ENCODE measurements at places on chromosomes 7 and 10.

DNA sequence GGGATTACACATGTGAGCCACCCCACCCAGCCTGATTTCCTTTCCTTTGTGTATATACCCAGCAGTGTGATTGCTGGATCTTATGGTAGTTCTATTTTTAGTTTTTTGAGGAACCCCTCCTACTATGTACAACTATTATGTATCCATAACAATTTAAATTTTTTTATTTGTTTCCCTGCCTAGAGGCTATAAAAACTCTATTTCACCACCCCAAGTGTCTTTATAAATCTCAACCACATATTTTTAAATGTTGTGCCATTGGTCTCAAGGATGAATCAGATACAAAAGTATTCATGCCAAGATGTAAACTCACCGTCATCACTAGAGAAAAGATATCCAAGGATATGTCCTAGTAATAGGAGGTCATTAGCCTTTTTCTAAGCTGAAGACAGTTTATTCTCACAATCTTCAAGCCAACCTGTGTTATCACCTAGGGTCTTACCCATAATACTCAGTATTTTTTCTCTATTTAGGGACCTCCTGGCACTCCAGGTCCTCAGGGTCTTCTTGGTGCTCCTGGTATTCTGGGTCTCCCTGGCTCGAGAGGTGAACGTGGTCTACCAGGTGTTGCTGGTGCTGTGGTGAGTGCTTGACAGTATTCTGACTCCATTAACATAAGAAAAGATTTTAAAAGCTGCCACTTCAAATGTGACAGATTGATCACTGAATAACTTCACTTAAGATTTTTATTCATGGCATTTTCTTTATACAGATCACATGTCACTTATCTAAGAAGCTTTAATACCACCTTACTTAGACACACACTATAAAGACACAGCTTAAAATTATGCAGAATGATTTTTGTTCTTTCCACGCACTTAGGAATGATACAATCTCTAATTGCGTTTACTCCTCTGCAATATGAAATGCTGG lies 29.4 kb downstream of the COL1A2 start:
- no peak for DNase-seq

- no peak for DNase-seq
Observed at GRCh38 chr10:11146402-11147171, 128.9 kb downstream of the CELF2 start.

GRCh38 chr10:19983880-19984565 lies 167.8 kb downstream of the PLXDC2 start:
- no peak for DNase-seq

DNA sequence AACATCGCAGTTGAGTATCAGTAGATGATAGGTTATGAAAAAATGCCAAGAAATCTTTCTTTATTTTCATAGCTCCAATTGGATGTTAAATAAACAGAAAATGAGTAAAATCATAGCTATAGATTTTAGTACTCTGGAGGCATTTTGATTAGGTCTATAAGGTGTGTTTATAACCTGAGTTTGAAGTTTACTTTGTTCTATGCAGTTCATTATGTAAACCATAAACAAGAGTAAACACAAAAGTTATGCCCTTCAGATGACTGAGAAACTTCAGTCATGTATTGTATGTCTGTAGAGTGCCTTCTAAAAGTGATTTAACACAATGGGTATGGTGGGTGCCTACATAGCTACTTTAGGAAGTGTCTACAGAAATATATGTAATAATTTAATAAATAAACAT lies 13.6 kb downstream of the FOXP2 start:
- DNase-seq = no peak

GRCh38 chr7:99863847-99864440 lies 12.9 kb downstream of the OR2AE1 start:
- no peak for DNase-seq

- DNase-seq = no peak
Observed at GRCh38 chr7:41861642-41862041, 158.8 kb upstream of the INHBA start.

DNA sequence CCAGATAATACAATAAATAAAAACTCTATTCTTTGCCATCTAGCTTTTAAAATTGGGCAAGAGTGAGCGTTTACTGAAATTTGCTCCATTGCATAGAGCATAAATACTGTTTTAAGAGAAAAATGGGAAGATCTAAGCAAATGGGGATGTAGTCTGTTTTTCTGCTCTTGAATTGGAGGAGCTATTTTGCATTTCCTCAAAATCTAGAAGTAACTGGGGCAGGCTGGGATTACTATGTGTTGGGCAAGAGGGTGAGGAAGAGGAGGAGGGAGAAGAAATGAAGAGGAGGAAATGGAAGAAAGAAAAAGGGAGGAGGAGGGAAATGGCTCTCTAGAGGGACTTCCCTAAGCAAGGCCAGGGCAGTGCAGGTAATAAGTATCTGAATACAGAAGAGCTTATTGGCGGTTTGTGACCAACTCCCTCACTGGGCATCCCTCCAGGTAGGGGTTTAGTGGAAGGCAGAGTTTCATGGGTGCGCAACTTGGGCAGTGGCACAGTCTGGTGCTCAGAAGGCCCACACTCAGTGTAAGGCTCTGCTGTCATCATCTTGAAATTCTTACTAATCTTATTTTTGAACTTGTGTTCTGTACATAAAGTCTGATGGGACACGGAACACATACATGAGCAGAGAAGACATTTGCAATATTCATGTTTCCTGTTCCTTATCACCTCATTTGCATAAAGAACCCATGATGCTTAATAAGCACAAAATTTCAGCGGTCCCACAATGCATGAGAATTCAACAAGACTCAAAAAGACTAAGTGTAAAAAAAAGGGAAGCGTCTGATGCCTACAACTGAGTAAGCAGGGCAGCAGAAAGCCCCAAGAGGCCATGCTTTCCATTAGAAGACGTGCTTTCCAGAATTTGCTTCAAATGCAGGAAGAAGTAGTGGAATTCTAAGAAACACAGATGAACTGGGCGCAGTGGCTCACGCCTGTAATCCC lies 116.9 kb downstream of the EVX1 start:
- no peak for DNase-seq

- no peak for DNase-seq
Observed at GRCh38 chr7:39623732-39624441, 515 bp downstream of the RALA start.

- no peak for DNase-seq
Observed at GRCh38 chr10:118842843-118843624, 88.3 kb upstream of the CACUL1 start.

DNA sequence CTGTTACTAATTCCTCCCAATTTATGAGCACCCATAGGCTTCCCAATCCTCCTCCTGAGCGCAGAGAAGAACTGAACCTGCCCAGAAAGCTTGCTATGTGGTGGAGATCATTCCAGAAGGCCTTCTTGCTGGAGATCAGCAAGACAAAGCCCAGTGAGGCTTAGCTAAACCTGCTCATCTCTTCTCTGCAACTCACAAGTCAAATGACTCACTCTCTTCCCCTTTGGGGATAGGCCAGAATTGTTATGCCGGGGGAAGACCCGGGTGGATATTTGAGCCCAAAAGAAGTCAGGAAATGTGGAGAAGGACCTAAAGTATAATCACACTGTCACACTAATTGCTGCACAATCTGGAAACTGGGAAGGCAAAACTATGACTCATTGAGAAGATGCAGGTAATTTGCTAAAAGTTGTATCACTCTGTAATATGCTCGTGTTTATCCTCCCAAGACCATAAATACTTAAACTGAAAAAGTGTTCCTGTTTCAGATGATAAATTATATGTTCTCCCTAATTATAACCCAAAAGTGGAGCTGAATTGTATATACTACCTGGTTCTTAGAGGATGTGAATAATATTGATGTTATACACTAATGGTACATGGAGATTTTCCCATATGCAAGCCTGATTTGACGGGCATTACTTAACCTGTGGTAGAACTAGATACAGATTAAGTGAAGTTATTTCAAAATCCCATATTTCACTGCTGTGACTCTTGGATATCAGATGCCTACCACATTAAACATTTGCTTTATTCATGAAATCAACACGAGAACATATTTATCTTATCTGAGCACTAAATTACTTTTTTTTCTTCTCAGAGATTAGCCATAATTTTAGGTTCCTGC lies 6.4 kb downstream of the NEBL start:
- no peak for DNase-seq

GRCh38 chr10:89217057-89217990 lies 10.2 kb upstream of the CH25H start:
- DNase-seq = no peak

- DNase-seq = peak; percentile 79
Observed at GRCh38 chr10:111114758-111115500, 38.1 kb downstream of the ADRA2A start.

DNA sequence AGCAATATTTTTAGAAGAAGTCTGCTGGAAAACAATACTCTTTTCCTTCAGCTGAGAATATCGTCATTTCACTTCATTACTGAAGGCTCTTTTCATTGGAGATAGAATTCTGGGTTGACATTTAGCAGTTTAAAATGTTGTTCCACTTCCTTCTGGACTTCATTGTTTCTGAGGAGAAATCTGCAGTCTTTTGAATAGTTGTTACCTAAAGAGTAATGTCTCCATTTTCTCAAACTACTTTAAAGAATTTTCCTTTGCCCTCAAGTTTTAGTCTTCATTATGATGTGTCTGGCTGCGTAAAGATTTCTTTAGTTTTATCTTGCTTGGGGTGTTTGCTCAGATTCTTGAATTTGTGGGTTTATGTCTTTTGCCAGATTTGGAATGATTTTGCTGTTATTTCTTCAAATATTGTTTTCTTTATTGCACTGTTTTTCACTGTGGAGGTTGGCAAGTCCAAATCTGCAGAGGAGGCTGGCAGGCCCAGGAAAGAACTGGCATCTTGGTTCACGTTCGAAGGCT lies 136.3 kb downstream of the DNAJB6 start:
- no peak for DNase-seq

- DNase-seq = no peak
Observed at GRCh38 chr7:40716052-40716451, 581.2 kb downstream of the SUGCT start.

- peak; percentile 47 for DNase-seq
Observed at GRCh38 chr10:79044036-79044632, 24.6 kb upstream of the ZMIZ1 start.

DNA sequence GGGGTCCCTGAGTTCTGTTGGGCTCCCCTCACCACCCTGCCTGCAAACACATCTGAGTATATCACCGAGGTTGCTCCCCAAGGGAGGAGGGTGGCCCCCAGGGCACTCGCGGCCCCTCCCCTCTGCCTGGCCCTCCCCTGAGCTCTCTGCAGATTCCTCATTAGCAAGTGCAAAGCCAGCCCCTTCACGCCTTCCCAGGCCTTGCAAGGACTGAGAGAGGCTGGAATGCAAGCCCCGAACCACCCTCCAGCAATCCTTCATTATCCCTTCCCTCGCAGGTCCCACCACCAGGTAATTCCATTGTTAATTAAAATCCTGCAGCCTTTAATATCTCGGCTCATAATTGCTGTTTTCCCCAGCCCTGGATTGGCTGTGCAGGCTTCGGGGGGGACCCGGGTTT lies 35.3 kb upstream of the MYL10 start:
- DNase-seq = no peak

DNA sequence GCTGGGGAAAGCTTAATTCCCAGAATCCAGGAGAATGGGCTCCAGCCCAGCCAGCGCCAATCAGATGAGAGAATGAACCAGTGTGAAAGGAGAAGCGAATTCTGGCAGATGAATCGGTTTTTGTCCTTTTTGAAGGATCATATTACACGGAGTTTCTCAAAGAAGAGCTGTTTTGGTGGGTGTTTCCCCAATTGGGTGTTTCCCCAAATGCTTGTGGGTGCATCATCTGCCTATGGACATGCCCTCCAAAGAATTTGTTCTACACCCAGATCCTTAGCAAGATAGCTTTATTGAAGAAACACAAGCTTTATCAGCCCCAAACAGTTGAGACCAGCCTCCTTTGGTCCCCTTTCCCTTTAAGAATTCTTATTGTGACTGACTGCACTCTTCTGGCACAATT lies 186.5 kb upstream of the GPR26 start:
- DNase-seq = no peak

DNA sequence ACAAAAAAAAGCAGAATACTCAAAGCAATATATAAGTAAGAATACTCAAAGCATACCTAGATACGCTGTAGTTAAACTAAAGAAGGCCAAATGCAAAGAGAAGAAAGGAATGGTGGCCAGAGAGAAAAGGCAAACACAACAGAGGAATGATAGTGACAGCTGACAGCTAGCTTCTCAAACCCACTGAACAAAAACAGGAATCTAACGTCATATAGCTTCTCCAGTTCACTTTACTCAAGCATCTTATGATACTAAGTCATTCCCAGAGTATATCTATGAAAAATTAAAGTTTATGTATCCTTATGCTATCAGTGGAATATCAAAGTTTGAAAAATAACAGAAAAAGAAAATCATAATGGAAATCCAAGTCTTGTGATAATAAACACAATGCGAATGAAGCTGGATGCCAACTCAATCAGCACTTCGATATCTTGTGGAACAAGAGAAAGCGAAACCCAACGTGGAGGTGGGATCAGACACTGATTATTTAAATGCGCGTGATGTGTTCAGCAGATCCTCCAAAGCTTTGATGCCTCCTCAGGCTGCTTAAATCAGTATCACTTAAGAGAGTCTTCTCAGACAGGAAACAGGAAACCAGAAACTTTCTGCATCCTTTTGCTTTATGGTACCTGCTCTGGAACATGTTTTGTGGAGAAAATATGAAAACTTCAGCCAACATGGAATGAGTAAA lies 102.8 kb downstream of the PIP4K2A start:
- no peak for DNase-seq

- DNase-seq = no peak
Observed at GRCh38 chr7:121519548-121520521, 123.7 kb upstream of the FAM3C start.

- no peak for DNase-seq
Observed at GRCh38 chr7:97845622-97846203, 26.5 kb downstream of the ASNS start.

All from mesenteric fat pad (tissue), 1 donor.